Left renal pelvis (tissue), 4 donors: ENCODE measurements at places on chromosomes 11 and 22. TPM values are rescaled to one million over a fixed set of nuclear protein-coding genes. Genes with fewer than 3 reads are reported as not detected.
A peak's percentile ranks its signal among the peaks of the same experiment; 100 is the strongest.

GRCh38 chr11:7278314-7278917, 26.7 kb downstream of the SYT9 start:
- peak; percentile 12 for DNase-seq

The MUC5AC gene
- 0.01 TPM for polyA plus RNA-seq

DNA sequence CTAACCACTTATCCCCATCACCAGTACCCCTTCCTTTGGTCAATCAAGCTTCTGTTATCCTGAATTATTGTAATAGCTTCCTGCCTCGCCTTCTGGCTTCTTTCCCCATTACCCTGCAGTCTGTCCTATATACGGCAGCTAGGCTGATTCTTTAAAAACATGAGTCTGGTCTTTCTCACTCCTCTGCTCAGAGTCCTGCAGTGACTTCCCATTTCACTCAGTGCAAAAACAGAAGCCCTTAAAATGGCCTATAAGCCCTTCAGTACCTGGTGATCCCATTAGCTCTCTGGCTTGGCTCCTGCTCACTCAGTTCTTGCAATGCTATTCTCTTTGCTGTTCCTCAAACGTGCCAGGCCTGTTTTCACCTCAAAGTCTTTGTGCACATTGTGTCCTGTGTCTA, 58.4 kb downstream of the JRKL start:
- no peak for DNase-seq

DNA sequence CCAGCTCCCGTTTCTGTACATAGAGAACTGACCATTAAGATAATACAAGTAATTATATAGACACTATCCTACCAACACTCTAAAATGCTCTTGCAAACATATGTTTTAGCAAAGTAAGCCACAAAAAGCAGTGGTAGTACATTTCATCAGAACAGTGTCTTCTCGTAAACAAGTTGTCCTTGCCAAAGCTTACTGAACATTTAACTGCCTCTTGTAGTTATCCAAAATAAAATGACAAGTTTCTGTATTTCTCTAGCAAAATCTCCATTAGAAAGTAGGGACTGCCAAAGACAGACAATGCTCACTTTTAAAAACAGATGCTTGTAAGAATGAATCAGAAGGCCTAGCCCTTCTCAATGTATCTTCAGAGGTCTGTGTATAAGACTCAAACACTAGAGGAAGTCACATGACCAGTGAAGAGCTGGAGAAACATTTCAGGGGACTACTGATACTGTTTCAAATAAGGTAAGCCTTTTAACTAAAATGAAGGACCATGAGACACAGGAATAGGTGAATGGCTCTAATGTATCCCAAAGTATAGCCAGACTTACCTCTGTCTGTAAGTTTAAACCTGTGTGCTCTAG, 7.8 kb upstream of the ZC3H12C start:
- no peak for DNase-seq

- DNase-seq, result no peak
These were observed 66.4 kb downstream of the ARHGAP8 start for GRCh38 chr22:44818727-44819126.

DNA sequence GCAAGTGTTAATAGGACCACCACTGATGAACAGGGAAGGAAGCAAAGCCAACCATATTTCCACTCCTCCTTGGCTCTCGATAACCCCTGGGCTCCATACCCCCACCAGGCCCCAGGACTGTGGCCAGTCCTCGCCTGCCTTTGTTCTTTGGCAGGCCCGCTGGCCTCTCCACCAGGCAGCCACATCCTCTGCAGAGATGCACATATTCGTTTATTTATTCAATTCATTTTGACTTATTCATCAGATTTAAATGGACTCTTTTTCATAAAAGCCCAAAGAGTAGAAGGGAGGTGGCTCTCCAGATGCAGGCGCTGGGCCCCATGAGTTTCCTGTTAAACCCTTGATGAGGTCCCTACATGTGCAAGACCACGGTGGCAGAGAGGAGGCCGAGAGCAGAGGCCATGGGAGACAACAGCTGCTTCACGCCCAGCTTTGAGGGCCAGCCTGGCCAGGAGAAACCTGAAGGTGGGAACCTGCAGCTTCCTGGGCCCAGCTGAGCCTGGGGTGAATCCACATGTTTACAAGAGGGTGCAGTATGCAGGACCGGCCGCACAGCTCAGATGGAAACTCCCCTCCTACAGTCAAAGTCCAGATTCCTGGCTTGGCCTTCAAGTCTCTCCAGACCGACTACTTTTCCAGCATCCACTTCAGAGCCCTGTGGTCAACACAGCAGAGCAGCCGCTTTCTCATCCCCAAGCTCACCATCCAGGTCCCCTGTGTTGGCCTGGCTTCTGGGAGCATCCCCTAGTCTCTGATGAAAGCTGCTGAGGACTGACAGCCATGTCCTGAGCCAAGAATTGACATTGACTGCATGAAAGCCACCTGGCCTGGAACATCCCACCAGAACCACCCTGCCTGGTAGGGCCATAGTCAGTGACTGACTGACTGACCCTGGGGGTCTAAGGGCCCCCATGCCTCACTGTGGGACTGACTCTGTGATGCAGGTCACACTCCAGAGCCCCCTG, 39.7 kb upstream of the CCND1 start:
- DNase-seq, result no peak

- peak; percentile 51 for DNase-seq
These were observed 15.7 kb downstream of the CRTAM start for GRCh38 chr11:122853971-122854446.

The CD6 gene
- 1.6 TPM for polyA plus RNA-seq

The CADM1 gene
- 143 TPM for polyA plus RNA-seq

- no peak for DNase-seq
These were observed 374.4 kb downstream of the NTM start for GRCh38 chr11:131744847-131745246.

- DNase-seq, result no peak
These were observed 941.3 kb downstream of the OPCML start for GRCh38 chr11:132590986-132591385.

- no peak for DNase-seq
These were observed 11.0 kb upstream of the SORL1-AS1 start for GRCh38 chr11:121463689-121464335.

The FAM89B gene
- 41.1 TPM for polyA plus RNA-seq

The POU2AF3 gene
- 7.8 TPM for polyA plus RNA-seq

DNA sequence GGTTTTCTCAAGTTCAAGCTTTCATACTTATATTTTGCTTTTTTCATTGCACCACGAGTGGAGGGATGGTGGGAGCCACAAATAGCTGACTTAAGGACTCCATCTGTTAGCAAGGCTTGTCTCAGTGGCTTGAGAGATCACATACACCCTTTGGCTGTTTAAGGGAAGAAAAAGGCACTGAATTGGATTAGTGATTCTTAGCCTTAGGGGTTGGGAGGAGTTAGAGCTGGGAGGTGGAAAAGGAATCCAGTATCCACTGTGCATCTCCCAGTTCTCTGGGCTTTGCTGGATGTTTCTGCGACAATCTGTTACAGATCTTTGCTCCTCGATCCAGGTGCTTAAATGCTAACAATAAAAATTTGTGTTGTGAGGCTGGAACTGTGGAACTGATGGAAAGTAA, 593.6 kb downstream of the CNTN5 start:
- no peak for DNase-seq

The GPHA2 gene
- 1.7 TPM for polyA plus RNA-seq

The ARHGAP20 gene
- 24.9 TPM for polyA plus RNA-seq

- DNase-seq, result no peak
These were observed 27.6 kb downstream of the BCR start for GRCh38 chr22:23207729-23208393.

The OR5A1 gene
- polyA plus RNA-seq, result 0.05 TPM

- DNase-seq, result no peak
These were observed 788.3 kb downstream of the NTM start for GRCh38 chr11:132158696-132159095.

DNA sequence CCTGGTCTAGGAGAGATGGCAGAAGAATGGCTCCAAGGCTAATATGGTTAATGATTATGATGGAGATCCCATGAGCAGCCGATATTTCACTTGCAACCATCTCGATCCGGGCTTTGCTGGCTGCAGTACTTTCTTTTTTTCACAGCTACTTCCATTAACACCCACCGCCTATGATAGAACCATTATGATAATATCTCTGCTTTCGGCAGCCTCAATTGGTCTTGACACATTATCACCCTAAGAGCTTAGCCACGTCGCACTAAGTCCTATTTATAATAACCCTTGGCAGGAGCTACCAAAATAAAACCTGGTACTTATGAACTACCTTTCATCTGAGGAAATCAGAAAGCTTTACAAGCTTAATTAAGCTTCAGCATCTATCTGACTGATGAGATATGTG, 7.6 kb upstream of the FJX1 start:
- no peak for DNase-seq

GRCh38 chr22:17770180-17771077, 3.8 kb downstream of the BID start:
- no peak for DNase-seq

The SMC1B gene
- 0.19 TPM for polyA plus RNA-seq

The RTN4R gene
- 5.5 TPM for polyA plus RNA-seq

DNA sequence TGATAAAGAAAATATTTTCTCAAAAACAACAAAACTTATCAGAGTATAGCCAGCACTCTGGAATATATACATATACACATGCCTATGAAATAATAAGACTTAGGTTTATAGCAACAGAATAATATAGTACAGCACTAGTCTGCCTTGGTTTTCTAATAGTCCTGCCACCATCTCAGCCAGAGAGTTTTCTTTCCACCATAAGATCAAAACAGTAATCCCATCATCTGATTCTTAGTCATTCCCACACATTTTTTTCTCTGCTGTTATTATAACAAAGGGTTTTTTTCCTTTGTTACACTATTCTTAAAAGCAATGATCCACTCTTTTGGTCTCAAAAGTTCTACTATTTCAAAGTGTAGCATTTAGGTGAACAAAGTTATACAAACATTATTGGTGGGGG, 15.1 kb downstream of the MTMR2 start:
- no peak for DNase-seq

The APOL5 gene
- polyA plus RNA-seq, result not detected
